ENCODE measurements at places on chromosomes 3 and 15.
A peak's percentile ranks its signal among the peaks of the same experiment; 100 is the strongest.

DNA sequence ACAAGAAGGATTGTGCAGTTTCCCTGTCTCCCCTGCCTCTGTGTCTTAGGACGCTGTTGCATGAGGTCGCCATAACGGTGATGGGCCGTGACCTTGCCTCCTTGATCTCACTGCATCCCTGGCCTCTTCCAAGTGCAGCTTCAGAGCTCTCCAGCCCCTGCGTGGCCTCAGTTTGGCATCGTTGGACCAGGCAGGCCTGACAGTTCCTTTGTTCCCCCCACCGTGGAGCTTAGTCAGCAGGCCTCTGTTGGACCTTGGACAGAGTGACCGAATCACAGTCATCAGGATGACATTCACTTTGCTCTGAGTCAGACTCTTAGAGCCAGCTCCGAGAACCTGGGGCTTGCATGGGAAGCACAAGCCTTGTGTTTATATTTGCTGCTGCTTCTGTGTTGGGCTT lies 139.4 kb downstream of the OPA1 start:
- no peak for DNase-seq

GRCh38 chr15:33086500-33087121 lies 107.9 kb downstream of the FMN1 start:
- no peak for DNase-seq

- no peak for DNase-seq
Observed at GRCh38 chr3:34020726-34021680, 222.6 kb downstream of the PDCD6IP start.

- no peak for DNase-seq
Observed at GRCh38 chr15:43529587-43530345, 12.4 kb downstream of the MAP1A start.

- DNase-seq = no peak
Observed at GRCh38 chr15:88874684-88875083, 20.7 kb downstream of the HAPLN3 start.

DNA sequence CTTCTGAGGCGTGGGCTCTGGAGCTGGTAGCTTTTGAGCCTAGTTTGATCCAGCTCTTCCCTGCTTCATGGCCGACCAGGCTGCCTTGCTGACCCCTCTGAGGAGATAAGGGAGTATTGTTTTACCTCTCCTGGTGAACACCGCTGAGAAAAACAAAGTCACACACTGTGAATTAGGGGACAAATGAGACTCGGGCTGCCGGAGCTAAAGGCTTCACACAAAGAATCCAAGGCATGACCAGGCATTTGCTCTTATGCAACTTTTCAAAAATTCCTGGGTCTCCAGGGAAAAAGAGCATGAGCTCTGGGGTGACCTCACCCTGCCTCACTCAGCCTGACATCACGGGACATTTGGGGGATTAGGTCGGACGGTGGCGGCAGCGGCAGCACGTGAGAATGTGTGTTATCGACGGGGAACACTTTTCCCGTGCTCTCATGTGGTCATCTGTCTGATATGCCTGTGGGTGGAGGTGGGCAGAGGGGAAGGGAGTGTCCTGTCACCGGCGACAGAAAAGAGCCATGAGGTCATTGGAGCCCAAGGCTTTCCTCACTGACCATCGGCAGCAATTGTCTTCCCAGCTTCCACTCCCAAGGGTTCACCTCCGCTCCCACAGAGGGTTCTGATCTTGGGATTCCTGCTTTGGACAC lies 61.0 kb downstream of the TMEM44 start:
- DNase-seq = no peak

GRCh38 chr3:39631136-39631535 lies 163.7 kb downstream of the MOBP start:
- no peak for DNase-seq

DNA sequence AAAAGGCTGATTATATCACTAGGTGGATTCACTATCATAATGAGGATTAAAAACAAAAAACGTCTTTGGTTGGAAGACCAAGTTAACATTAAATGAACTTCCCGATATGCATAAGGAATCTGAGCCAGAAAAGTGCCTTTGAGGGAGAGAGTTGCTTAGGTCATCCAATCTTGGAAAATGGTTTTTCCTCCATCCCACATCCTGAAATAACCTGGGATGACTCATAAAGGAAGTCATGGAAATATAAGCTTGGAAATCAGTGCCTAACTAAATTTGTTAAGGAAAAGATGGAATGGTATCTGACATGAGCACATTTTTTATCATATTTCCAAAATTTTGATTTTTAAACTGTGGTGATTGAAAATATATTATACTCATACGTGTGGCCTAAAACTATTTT lies 66.0 kb downstream of the KBTBD8 start:
- no peak for DNase-seq

- DNase-seq = peak; percentile 49
Observed at GRCh38 chr3:70064194-70064779, 64.8 kb downstream of the SAMMSON start.

DNA sequence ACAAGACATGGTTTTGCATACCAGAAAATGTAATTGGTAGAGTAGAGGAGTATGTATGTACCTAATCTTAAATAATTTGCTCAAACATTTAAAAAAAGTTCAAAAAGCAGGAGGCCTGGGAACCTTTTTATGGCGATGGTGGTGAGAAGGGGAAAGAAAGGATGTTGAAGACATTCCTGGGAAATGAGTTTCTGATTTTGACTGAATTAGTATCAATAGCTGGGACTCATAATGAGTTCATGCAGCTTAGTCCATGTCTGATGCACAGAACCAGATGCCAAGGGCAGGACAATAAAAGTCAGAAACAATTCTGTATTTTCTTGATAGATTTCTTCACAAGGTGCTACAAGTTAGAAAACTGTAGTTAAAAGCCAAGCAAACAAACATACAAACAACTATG lies 395.3 kb downstream of the GAP43 start:
- no peak for DNase-seq

DNA sequence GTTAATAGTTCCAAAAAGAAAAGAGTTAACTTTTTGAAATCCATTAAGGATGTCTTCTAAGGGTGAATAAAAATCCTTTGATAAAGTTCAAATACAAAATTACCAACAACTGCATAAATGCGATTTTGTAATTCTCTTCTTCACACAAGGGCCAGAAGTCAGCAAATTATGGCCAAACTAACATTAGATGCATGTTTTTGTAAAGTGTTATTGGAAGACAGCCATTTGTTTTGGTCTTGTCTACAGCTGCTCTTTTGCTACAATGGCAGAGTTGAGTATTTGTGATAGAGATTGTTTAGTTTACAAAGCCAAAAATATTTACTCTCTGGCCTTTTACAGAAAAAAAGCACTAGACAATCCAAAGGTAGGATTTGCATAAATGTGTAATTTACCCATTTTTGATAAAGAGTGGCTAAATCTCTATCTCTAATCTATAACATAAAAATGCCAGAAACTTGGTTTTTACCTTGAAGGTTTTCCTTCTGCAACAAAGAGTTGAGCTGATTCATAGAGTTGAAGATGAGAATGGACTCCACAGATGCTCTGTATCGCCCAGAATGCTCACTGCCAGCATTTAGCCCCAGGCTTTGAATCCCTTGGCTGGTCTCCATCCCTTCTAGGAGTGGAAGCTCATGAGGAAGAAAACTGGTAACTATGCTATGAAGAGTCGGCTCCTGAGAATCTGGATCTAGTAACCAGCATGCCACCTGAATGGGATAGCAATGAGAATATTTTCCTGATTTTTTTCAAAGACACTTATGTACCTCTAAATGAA lies 64.5 kb downstream of the POLQ start:
- no peak for DNase-seq

DNA sequence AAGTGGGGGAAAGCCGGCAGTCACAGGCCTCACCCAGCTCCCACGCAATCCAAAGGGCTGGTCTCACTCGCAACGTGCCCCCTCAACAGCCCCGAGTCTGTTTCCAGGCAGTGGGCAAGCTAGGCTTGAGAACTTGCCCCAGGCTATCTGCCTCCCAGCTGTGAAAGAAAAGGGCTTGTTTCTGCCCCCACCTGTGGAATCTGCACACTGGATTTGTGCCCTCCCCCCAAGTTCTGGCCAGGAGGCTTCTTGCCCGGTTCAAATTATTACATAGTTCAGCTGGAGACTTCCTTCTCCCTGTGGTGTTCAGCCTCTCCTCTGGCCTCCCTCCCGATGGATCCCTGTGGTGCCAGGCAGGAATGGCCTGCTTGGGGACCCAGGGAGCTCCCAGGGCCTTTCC lies 283.9 kb upstream of the LYSMD4 start:
- no peak for DNase-seq

- peak; percentile 64 for DNase-seq
Observed at GRCh38 chr15:74307827-74308811, 59.3 kb downstream of the CYP11A1 start.

GRCh38 chr15:66763186-66764071 lies 61.4 kb downstream of the SMAD6 start:
- DNase-seq = no peak

- no peak for DNase-seq
Observed at GRCh38 chr15:91050128-91050455, 27.7 kb upstream of the VPS33B start.

- no peak for DNase-seq
Observed at GRCh38 chr15:91880373-91880772, 26.9 kb downstream of the SLCO3A1 start.

DNA sequence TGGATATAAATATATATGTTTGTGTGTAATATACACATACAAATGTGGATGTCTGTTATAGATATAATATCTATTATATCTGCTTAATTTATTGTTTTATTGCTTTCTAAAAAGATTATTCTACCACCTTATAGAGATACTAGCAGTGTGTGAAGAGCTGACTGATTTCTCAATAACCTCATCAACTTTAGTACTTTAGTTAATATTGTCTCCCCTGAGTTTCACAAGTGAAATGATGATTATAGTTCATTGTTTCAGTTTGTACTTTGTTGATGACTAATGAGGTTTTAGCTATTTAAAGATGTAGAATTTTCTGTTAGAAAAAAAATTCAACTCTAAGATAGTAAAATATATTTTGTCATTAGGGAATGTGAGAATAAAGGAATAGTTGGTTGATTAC lies 11.4 kb downstream of the RSRC1 start:
- no peak for DNase-seq

- peak; percentile 88 for DNase-seq
Observed at GRCh38 chr15:77024273-77025082, 29.6 kb downstream of the PSTPIP1 start.

DNA sequence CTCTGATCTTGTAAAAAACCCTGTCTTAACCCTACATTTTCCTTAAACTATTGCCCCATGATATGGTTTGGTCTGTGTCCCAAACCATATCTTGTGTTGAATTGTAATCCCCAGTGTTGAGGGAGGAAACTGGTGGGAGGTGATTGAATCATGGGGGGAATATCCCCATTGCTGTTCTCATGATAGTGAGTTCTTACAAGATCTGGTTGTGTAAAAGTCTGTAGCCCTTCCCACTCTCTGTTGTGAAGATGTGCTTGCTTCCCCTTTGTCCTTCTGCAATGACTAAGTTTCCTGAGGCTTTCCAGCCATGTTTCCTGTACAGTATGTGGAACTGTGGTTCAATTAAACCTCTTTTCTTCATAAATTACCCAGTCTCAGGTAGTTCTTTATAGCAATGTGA lies 881.4 kb downstream of the DIPK2A start:
- no peak for DNase-seq

GRCh38 chr3:138861798-138862197 lies 27.1 kb upstream of the PIK3CB start:
- DNase-seq = peak; percentile 5

GRCh38 chr15:69478259-69478781 lies 25.7 kb downstream of the RPLP1 start:
- peak; percentile 80 for DNase-seq

GRCh38 chr3:158761350-158761749 lies 29.1 kb upstream of the RARRES1 start:
- no peak for DNase-seq

DNA sequence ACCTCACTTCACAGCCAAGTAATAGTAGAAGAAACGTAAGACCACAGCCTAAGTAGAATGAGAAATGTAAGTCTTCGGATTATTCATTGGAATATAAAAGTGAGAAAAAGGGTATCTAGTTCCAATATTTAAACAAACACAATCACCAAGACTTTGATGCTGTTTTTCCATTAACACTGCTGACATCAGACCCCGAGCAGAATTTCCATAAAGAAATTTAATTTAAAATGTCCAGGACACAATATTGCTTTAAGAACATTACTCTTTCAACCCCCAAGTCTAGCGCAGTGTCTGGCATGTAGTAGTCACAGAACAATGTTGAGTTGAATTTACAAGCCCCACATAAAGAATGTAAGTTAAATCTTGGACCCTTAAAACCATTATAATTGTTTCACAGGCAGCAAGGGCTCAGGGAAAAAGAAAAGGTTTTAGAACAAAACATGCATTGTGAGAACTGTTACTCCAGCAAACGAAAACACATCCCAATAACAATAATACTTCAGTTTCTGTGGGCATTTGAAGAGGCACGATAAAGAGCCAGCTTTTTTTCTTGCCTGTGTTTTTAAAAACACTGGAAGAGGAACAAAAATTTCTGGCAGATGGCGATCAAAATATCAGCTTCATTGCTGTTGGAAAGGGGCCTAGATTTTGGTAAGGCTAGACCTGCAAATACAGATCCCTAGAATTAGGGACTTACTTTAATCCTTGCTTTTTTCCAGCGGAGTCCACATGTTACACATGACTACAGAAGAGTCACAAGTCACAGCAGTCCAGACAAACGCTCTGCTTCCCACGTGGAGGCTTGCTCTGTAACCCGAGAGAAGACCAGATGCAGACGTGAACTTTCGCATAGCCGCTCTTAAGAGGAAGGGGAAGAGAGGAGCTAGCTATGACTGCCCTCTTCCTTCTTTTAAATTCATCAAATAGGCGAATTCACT lies 77.9 kb upstream of the IGSF10 start:
- DNase-seq = no peak

- no peak for DNase-seq
Observed at GRCh38 chr15:25178835-25179672, 224.3 kb downstream of the SNRPN start.

- DNase-seq = no peak
Observed at GRCh38 chr15:68994981-68995761, 19.3 kb upstream of the NOX5 start.

DNA sequence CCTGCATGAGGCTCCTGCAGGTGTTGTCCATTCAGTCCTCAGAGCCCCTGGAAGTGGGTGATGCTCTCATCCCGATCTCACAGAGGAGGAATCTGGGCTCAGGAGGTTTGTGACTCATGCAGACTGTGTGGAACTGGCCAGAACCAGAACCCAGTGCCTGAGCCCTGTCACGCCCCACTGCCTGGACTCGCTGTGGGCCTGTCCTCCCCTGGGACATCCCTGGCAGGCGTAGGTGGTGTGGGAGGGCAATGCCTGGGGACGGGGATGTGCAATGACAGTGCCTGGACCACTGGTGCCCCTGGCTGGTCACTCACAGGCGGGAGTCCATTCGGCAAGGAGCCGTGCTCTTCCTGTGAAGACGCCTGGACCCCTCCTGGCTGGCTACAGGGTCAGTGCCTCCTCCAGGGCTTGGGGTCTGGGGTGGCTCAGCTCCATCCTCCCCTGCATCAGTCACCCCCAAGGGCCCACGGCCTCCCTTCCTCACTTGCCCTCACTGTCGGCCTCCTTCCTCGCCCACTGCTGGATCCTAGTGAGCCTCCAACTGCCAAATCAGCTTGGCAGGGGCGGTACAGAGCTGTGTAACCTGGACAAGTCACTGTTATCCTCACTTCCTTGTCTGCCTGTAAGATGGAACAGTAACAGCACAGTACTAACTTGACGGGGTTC lies 14.9 kb downstream of the PSTPIP1 start:
- DNase-seq = no peak

All from endothelial cell (in vitro differentiated cells).